Activated naive CD8-positive, alpha-beta T cell treated with anti-CD3 and anti-CD28 coated beads for 36 hours (primary cell): ENCODE measurements at places on chromosomes 16 and 17. TPM values are rescaled to one million over a fixed set of nuclear protein-coding genes. Genes with fewer than 3 reads are reported as not detected.

- no peak for DNase-seq
Observed at GRCh38 chr17:81865358-81865732, 5.0 kb upstream of the P4HB start.

DNA sequence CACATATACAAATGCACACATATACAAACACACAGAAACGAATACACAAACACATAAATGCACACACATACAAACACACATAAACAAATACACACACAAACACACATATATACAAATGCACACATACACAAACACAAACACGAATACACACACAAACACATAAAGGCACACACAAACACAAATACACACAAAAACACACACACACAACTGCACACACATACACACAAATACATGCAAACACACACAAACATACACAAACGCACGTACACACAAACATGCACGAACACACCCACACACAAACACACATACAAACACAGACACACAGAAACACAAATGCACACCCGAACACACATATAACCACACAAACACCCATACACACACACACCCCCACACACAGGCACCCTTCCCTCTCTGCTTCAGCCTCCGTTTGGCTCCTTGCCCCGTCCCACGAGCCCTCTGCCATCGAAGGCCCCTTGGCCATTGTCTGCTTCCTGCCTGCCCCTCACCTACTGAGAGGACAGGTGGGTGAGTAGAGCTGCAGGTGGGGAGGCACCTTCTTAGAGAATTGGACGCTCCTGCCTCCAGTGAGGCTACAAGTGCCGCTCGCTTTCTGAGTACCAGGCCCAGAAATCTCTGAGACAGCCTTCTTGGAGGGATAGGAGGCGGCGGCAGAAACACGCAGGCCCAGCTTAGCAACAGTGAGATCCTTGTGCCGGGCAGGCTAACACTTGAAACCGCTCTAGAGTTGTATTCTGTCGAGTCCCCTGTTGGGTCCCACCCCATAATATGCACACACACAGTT is 331.2 kb downstream of the FOXL1 start:
- DNase-seq = no peak

DNA sequence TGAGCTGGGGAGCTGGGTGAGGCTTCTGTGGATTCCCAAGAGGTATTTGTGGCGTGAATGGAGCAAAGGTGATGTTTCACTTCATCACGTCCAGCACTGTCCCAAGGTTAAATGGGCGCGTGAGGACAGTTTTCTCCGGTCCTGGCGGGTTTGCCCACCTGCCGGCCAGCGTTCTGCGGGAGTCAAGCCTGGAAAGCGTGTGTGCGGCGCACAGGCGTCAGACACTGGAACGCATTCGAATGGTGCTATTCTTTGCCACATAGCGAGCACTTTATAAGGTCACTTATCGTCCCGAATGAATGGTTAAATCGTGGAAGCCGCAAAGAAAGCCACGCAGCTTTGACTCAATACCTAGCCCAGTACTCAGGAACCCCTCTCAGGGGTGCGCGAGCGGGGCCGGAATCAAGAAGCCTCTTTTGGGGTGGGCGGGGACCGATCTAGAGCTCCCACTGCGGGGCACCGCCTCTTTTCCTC is 446 bp upstream of the PSMD11 start:
- DNase-seq = no peak

- no peak for DNase-seq
Observed at GRCh38 chr16:31532896-31533295, 5.2 kb downstream of the AHSP start.

DNA sequence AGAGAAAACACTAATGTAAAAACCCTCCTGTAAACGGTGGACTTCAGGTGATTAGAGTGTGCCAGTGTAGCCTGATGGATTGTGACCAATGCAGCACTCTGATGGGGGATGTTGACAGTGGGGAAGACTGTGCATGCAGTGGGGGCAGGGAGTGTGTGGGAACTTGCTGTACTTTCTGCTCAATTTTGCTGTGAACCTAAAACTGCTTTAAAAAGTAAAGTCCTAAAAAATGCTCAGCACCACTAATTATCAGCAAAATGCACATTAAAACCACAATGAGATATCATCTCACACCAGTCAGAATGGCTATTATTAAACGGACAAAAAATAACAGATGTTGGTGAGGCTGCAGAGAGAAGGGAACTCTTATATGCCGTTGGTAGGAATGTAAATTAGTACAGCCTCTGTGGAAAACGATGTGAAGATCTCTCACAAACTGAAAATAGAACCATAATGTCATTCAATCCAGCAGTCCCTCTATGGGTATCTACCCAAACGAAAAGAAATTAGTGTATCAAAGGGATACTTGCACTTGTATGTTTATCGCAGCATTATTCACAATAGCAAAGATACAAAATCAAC is 9.7 kb upstream of the ULK2 start:
- DNase-seq = no peak

DNA sequence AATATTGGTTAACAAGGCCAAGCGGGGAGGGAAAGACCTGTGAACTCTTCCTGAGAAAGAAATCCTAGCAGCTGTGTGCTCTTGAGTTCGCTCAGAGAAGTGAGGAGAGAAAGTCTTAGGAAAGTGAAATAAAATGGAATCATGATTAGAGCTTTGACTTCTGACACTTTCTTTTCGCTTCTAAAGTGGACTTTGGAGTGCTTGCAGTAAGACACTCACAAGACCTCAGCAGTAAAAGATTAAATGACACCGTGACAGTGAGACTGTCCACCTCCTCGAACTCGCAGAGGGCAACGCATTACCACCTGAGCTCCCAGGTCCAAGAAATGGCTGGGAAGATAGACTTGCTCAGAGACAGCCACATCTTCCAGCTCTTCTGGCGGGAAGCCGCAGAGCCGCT is 71.2 kb downstream of the RNF213 start:
- no peak for DNase-seq

DNA sequence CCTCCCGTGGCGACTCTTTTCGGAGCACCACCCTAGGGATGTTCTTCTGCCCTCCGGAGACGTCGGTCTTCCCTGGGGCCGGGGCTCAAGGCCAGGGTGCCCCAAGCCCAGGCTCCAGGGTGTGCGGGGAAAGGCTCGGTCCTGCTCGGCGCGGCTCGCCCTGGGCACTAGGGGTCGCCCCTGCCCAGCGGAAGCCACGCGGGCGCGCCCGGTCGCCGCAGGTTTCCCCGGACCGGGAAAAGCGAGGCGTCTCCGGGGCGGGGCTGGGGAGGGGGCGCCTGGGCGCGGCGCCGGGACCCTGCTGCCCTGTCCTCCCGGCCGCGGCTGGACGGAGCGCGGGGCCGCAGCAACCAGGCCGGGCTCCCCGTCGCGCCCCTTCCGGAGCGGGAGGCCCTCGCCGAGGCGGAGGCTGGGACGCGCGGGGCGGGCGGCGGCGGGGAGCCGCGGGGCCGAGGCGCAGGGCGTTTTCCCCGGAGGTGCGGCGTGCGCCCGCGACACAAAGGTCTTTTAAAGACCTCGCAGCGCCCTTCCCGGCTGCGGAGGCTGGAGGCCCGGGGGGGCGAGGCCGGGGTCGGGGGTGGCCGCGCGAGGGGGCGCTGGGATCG is 76.4 kb downstream of the MRC2 start:
- peak; percentile 79 for DNase-seq

Gene CCL11
- not detected for total RNA-seq

- no peak for DNase-seq
Observed at GRCh38 chr17:46147296-46147695, 45.9 kb downstream of the KANSL1 start.

GRCh38 chr17:47649972-47650524 is 329 bp downstream of the KPNB1 start:
- no peak for DNase-seq

- peak; percentile 45 for DNase-seq
Observed at GRCh38 chr17:75047398-75048098, 523 bp downstream of the KCTD2 start.

- DNase-seq = no peak
Observed at GRCh38 chr16:57904101-57904500, 66.8 kb downstream of the CNGB1 start.

DNA sequence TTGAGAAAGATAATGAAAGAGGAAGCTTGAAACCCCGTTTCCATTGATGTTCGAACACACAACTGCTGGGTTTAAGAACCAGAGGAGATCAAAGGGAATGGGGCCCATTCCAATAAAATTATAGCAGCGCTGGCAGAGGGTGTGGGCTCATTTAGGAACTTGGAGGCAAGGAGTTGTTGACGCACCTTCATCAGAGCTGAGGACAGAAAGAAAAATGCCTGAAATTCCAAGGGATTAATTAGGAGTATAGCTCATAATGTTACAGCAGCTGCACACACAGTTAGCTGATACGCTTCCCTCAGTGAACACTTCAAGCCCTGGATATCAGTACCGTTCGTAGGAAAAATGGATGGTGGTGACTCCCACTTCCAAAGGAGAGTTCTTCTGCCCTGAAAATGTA is 127.2 kb downstream of the AXIN2 start:
- no peak for DNase-seq

Gene ATP2A1
- 2.8 TPM for total RNA-seq

DNA sequence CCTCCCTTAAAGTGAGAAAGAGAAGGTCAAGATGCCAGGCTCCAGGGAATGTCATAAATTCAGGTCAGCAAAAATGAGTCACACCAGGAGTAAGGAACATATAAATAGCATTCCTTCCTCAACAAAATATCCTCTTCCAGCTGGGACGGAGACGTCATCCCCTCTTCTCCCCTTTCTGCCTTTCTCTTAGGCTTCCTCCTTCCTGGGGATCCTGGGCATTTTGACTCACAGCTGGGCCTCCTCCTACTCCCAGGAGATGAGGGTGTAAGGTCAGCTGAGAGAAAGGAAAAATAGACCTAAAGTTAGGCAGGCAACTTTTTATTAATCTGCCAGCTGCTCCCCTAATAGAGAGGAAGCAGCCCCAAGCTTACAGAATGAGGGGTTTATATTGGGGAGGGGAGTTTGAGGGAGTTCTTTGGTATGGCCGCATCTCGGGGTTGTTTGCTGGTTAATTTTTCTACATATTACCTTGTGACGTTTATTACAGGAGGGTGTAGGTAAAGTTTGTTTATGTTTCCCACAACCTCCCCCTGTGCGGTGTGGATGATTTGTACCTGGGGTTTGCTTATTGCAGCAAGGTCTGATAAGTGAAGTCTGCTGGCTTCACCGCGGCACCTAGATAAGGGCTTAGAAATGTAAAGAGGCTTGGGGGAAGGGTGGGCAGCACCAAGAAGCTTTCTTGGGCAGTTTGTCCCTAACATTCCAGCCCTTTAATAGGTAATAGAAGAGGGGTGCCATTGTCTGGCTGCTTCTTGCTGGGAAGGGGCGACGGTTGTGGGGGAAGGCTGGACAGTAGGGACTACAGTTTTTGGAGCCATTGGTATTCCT is 7.1 kb upstream of the ZNF747 start:
- DNase-seq = no peak

DNA sequence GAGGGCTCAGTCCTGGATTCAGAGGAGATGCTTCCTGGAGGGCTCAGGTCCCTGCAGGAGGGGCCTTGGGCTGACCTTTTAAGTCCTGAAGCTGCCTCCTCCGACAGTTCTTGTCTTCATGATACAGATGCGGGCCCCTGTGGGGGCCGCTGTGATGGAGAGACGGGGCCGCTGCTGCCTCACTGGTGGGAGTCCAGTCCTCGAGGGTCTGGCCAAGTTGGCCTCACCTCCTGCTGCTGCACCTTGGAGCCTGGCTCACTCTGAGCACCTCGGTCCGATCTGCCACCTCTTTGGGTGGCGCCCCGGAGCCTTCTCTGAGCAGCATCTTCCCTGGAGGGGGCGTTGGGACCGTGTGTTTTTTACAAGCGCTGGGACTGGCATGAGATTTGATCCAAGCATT is 79.1 kb downstream of the KLHDC4 start:
- no peak for DNase-seq

Gene HOXB9
- total RNA-seq = 4.0 TPM

- no peak for DNase-seq
Observed at GRCh38 chr17:5825717-5826330, 241.5 kb upstream of the NLRP1 start.

Gene ZNF385C
- total RNA-seq = 1.2 TPM

DNA sequence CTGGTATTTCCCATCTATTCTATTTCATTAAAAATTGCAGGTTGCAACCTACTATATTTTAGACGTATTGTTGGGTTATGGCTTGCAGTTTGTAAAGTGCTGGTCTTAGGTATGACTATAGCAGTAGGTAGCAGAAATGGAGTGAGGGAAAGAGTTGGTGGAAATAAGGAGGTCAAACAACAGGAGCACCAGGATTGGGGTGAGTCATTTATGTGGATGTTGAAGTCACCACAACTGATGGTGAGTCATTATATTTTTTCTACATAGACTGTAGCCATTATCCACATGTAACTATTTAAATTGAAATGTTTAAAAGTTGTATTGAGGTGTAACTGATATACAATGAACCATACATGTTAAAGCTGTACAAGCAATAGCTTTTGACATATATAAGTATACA is 25.0 kb upstream of the HS3ST3A1 start:
- DNase-seq = no peak

DNA sequence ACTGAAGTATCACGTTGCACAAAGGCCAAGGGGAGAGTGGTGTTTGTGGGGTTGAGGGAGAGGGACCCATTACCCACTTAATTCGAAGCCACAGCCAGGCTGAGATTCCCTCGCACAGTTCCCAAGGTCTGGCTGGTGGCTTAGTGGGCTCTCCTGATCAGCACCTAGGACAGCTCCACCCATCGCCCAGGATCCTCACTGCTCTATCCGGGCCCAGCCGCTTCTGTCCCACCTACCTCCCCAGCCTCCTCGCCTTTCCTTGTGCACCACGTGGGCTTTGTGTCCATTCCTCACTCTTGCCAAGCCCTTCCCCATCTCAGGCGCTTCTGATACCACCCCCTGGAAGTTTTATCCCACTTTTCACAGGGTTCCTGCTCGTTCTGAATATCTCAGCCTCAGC is 163.5 kb downstream of the CCT6B start:
- peak; percentile 10 for DNase-seq

Gene HSF5
- 4.2 TPM for total RNA-seq

- no peak for DNase-seq
Observed at GRCh38 chr17:64091116-64091515, 38.8 kb downstream of the ERN1 start.

DNA sequence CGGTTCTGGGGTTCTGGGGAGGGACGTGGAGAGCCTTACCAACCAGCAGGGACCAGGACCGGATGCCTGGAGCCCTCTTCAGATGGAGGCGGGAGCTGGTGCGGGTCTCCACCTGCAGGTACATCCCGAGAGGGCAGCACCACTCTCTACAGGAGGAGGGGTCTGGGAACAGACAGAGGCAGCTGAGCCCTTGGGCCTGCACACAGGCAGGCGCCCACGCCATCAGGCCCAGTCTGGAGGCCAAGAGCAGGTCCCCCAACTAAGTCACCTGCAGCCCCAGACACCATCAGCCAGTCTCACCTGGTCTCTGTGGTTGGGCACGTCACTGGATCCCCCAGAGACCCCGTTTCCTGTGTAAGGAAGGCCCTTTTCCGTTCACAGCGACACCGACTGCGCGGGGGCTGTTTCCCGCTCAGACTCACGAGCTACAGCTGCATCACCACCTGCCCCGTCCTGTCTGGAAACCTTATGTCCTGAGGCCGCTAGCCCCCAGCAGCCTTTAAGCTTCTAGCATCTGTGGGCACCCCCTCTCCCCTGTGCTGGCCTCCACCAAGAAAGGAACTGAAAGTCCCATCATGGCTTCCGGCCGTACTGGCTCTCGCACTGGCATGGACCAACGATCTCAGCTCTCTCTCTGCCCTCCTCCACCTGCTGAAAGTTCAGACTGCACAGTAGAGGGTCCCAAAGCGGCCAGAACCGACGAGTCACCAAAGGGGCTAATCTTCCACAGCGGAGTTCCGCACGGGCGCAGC is 1.2 kb downstream of the CYBC1 start:
- DNase-seq = peak; percentile 78

- DNase-seq = no peak
Observed at GRCh38 chr16:82024316-82024715, 10.7 kb upstream of the HSD17B2 start.
